Neuronal stem cell (in vitro differentiated cells): ENCODE measurements at places on chromosomes 2 and 18.

DNA sequence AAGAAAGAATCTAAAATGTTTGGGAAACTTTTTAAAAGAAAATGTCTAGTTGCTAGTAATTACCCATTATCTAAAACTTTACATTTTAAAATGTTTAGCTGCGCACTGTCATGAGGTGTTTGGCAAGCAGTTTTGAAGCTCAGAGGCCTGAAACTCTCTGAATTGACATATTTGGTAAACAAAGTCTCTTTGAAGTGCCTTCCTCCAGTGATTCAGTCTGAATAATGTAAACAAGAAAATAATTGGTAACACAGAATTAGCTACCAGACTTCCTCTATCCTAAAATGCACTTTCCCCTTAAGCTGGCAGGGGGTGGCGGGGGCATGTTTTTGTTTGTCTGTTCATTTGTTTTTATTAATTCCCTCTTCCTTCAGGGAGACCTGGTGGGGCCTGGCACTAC, 61.4 kb downstream of the WDR75 start:
- no peak for DNase-seq

- DNase-seq = no peak
These were observed 294.7 kb downstream of the MEIS1 start for GRCh38 chr2:66729416-66730330.

DNA sequence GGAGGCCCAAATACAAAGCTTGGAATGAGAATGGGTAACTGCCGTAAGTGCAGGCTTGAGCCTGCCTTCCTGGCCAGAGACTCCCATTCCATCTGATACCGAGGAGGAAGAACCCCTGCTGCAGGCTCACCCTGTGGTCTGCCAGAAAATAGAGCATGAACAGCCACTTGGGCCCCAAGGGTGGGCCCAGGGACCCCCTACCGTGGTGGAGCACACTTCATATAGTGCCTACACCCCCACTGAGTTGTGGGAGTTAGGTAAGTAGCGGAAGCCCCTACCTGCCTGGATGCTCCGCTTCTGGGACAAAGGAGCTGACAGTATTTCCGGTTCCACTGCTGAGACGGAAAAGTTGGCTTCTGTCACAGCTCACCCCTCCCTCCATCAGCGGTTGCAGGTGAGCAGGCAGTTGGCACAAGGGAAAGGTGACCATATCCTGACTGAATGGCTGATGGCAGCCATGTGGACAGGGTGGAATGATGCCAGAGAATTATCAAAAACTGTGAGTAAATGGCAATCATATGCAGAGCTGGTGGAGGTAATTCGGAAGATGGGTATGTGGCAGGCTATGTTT, 11.5 kb upstream of the C2orf42 start:
- no peak for DNase-seq

- no peak for DNase-seq
These were observed 358.4 kb upstream of the NRP2 start for GRCh38 chr2:205323929-205324328.

- DNase-seq = no peak
These were observed 963.4 kb upstream of the NRXN1 start for GRCh38 chr2:51995293-51995692.

DNA sequence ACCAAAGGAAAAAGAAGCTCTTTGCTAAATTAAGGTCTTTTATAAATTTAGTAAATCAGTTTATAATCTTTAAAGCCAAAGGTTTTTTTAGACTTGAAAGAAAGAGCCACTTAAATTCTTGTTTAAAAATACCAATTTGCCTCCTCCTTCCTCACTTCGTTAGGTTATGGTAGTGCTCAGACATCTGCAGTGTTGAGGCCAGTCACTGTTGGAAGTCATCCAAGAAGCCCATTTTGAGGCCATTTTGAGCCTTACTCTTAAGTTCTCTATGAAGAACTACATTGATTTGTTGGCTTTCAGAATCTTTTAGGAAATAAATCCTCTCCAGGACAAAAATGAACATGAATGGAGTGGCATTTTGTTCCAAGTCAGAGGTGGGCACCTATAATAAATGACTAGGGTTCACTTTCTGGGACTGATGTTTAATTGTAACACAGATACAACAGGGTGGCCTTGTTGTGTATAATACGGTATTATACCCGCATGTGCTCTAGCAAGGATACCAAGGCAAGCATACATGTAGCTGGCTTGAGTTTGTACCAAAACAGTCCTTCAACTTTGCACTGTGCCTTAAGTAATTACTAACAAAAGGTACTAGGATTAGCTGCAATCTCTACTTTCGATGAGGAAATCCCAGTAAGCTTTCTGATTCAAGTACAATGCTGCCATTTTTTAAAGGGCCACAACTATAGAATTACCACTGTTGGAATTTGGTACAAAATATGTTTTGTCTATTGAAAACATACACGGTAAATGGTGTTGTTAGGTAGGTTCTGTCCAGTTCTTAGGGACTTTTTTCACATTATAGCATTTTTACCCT, 22.8 kb downstream of the SLC66A3 start:
- no peak for DNase-seq

GRCh38 chr2:190528521-190529001, 6.0 kb downstream of the NEMP2 start:
- DNase-seq = no peak

DNA sequence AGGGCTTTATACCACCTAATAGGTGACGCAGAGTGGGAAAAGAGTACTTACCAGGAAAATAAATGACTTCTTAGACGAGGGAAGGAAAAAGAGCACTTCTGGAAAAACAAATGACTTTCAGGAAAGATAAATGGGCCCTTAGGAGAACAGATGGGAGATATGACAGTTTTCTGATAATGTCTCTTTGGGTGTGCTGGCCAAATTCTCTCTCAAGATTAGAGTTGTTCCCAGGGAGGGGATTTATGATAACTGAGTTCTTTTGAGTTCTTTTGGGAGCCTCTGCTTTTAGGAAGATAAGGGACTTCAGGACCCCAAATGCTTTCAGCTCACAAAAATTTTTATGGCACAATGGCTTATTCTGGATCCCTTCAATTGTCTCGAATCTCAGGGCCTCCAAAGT, 104.2 kb upstream of the MSH2 start:
- no peak for DNase-seq
